KBM-7 (cell line): ENCODE measurements at places on chromosomes 5 and 9.

GRCh38 chr9:108910402-108910801 lies 23.5 kb downstream of the ELP1 start:
- DNase-seq: no peak

GRCh38 chr9:113589407-113589806 lies 125.9 kb downstream of the RGS3 start:
- no peak for DNase-seq

DNA sequence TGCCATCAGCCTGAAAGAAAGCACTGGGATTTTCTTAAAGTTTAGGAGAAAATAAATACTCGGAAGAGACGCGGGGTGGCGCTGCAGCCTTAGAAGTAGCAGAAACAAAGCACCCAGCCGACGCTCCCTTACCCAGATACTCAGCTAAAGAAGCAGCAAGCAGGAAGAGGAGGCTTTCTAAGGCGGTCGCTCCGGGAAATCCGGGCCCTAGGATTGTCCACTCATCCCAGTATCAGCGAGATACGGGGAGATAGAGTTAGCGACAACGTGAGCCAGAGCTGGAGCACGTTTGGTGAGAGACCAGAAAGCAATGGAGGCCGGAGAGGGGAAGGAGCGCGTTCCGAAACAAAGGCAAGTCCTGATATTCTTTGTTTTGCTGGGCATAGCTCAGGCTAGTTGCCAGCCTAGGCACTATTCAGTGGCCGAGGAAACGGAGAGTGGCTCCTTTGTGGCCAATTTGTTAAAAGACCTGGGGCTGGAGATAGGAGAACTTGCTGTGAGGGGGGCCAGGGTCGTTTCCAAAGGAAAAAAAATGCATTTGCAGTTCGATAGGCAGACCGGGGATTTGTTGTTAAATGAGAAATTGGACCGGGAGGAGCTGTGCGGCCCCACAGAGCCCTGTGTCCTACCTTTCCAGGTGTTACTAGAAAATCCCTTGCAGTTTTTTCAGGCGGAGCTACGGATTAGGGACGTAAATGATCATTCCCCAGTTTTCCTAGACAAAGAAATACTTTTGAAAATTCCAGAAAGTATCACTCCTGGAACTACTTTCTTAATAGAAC lies at the start of gene PCDHB2:
TSS of gene PCDHB2 (plus strand) at position 135 of the 782 bp plus-strand sequence. CDS start at position 311, 176 bp downstream.
- DNase-seq: no peak

- DNase-seq: no peak
Measured at GRCh38 chr9:90044710-90045151, 439.9 kb downstream of the GADD45G start.

GRCh38 chr9:81268048-81268447 lies 421.3 kb downstream of the TLE1 start:
- no peak for DNase-seq

- peak; percentile 39 for DNase-seq
Measured at GRCh38 chr9:33921967-33922895, 105.3 kb downstream of the UBE2R2 start.

GRCh38 chr9:21708260-21708711 lies 94.2 kb upstream of the MTAP start:
- no peak for DNase-seq

DNA sequence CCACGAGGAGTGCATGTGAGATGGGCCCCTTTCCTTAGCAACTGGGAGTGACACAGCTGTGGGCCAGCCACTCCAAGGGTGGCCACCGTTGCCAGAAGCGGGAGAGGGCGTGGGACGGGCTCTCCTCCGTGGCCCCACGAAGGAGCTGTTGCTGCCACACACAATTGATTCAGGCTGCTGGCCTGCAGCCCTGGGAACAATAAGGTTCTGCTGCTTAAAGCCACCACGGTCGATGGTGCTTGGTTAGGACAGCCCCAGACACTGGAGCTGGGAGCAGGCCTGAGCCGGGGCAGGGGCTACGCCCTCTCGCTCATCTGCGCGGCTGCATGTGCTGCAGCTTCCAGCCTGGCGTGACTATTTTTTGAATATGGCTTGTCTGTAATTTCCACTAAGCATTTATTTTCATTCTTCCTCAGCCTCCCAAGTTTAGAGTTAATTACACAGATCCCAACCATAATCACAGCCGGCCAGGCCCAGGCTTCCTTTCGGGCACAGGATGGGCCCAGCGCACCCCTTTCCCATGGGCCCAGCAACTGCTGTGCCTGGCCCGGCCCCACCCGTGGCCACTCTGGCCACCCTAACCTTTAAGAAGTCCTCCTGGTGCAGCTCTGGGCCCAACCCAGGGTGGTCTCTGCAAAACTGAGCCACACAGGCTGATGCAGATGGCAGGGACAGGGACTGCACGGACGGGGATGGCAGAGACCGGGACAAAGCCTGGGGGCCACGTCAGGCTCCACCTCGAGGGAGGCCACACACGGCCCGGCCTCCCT lies 49.7 kb downstream of the VAV2 start:
- no peak for DNase-seq

DNA sequence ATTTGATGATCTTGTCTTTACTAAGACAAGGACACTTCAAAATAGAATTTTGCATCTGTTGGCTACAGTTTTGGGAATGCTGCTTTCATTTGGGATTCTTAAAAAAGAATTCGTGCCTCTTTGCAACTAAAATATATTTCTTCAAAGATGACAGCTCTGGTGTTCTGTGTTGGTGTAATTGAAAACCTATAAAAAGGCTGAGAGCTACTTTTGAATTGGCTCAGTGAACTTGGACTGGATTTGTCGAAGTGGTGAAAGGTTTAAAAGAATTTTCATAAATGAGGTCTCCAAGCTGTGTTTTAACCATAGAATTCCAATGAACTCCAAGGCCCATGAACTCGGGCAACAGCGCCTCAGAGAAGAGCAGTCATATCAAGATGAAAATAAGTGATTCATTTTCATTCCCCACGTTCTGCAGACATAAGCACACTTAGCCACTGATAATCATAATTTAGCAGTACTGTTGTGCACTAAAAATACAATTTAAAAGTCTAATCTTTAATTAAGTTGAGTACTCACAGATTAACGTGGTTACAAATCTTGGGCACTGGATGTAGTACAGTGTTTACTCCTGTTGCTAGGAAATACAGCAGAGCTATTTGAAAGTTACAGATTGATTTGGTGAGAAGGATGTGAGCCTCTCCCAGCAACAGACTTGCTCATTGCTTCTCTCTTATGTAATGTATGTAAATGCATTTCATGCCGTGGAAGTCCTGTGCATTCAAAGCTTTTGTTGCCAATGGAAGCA lies 10.9 kb downstream of the SNCAIP start:
- no peak for DNase-seq

DNA sequence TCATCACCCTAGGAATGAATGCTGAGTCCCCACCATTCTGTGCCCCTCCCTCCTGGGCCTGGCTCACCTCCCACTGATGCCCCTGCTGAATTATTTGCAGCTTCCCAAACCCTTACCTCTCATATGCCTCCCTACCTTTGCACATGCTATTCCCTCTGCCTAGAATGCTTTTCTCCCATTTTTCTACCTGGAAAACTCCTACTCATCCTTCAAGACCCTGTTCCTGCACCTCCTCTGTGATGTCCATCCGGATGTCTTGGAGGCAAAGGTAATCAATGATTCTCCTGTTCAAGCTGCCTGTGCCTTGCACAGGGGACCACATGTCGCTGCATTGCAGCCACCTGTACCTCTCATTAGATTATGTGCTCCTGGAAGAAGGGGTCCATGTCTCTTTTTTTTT lies 104.8 kb upstream of the LMX1B start:
- no peak for DNase-seq

GRCh38 chr5:130884023-130884422 lies 281.0 kb downstream of the HINT1 start:
- DNase-seq: no peak

DNA sequence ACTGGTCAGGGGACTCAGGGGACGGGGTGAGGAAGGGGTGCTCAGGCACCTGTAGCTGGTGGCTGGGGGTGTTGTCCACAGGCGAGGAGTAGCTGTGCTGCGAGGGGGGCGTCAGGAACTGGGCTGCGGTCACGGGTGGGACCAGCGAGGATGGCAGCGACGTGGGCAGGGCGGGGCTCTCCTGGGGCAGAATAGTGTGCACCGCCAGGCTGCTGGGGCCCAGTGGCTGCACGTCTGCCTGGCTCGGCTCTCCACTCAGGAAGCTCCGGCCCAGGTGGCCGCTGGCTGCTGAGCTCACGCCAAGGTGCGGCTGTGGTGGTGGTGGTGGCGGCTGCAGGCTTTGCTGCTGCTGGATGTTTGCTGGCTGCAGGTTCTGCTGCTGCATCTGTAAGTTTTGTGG lies 13.3 kb upstream of the SEC16A start:
- no peak for DNase-seq

DNA sequence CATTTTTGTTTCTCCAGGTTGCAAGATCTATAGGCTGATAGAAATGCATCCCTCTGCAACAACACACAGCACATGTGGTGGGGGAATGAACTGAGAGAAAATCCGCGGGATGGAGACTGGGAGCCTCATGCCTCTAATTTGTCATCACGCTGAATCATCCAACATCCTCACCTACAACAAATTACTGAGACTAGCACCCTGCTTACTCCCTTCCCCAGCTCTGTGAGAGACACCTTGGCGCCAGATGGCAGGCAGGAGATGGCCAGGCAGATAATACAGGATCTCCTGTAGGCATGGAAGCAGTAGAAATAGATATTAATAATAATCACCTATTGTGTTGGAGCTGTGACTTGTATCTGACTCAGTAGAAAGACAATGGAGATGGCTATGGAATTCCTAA lies 276.9 kb downstream of the SEMA5A start:
- DNase-seq: no peak

GRCh38 chr5:138583984-138584637 lies 8.9 kb upstream of the HSPA9 start:
- DNase-seq: no peak

- no peak for DNase-seq
Measured at GRCh38 chr9:132596200-132596599, 13.8 kb downstream of the BARHL1 start.

DNA sequence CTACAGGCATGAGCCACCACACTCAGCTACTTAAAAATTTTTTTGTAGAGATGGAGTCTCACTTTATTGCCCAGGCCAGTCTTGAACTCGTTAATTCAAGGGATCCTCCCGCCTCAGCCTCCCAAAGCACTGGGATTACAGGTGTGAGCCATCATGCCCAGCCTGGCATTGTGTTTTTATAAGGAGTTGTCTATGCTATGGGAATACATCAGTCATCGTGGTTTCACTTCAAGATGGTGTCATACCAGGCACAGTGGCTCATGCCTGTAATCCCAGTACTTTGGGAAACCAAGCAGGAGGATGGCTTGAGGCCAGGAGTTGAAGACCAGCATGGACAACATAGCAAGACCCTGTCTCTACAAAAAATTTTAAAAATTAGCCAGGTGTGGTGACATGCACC lies 49.7 kb downstream of the CYSTM1 start:
- no peak for DNase-seq

DNA sequence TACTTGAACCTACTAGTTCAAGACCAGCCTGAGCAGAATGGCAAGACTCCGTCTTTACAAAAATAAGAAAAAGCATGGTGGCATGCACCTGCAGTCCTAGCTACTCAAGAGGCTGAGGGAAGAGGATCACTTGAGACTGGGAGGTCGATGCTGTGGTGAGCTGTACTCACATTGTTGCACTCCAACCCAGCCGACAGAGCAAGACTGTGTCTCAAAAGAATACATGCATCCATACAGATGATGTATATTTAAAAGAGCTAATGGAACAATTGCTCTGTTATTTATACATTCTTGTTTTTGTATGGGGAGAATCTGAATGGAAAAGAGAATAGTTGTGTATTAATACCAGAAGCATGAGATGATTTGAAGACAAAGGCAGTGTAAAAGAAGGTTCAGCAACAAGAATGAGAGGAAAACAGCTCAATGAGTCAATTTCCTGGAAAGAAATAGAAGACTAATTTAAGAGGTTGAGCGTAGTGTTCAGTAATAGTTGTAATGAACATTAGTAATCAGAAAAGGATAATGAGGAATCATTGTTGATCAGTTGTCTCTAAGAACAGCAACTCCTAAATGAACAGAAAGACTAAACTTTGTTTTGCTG lies 1.9 kb upstream of the LRRC70 start:
- no peak for DNase-seq

GRCh38 chr9:119289740-119290433 lies 79.3 kb downstream of the BRINP1 start:
- peak; percentile 55 for DNase-seq

- no peak for DNase-seq
Measured at GRCh38 chr5:12242950-12243888, 339.0 kb upstream of the CTNND2 start.

- no peak for DNase-seq
Measured at GRCh38 chr5:169649486-169649885, 12.4 kb downstream of the DOCK2 start.

- DNase-seq: peak; percentile 26
Measured at GRCh38 chr5:92309336-92309991, 926.3 kb upstream of the ARRDC3 start.

- DNase-seq: no peak
Measured at GRCh38 chr5:115776989-115777388, 39.5 kb downstream of the CDO1 start.

DNA sequence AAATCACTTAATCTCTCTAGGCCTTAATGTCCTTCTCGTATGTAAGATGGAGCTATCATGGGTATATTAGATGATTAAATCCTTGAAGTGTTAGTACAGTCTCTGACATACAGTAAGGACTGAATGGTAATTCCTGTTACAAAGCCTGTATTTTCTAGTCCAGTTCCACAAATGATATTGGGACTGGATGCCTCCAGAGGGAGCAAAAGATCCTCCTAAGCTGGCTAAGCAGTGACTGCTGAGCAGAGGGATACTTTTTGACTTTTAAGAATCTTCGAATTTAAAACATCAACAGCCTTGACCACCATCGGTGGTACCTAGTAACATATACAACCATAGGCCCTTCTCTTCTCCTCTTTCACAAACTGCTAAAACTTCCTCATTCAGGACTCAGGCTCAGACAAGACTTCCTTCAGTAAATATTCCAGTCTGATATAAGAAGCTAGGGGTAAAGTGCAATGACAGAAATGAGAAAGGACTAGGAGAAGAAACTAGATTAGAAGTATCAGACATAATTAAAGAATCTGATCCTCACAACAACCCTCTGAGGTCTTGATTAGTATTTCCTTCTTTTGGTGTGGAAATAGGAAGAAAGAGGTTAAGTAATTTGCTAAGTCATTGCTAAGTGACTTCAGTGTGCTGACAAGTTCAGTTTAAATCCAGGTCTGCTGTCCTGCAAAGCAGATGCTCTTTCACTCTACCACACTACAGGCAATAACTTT lies 13.9 kb downstream of the PTAR1 start:
- peak; percentile 47 for DNase-seq
